ENCODE measurements at places on chromosomes 13 and 19. TPM values are rescaled to one million over a fixed set of nuclear protein-coding genes. Genes with fewer than 3 reads are reported as not detected.

Gene FOSB
- 6.3 TPM for total RNA-seq

DNA sequence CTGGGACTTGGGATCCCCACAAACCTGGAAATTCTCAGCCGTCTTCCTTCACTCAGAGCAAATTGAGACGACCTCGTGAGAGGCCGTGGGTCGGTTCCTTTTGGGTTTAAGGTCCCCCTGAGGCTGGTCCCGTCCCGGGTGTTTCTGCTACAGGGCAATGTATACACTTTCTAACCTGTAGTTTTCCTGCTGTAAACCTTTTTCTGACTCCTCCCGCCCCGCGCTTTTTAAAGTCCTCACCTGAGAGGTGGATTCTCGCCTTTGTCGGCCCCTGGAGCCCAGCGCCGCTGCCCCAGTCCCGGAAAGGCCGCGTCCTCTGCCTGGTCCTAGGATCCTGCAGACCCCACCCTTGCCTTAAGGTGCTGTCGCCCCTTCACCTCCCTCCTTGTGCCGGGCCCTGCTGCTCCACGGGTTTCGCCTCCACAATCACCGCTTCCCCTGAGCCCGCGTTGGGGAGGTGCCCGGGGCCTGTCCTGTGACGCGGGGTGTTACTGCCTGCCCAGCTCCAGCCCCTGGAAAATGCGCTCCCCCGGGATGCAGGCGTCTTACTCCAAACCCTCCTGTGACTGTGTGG is 391 bp downstream of the ZNF761 start:
- peak; percentile 33 for DNase-seq

DNA sequence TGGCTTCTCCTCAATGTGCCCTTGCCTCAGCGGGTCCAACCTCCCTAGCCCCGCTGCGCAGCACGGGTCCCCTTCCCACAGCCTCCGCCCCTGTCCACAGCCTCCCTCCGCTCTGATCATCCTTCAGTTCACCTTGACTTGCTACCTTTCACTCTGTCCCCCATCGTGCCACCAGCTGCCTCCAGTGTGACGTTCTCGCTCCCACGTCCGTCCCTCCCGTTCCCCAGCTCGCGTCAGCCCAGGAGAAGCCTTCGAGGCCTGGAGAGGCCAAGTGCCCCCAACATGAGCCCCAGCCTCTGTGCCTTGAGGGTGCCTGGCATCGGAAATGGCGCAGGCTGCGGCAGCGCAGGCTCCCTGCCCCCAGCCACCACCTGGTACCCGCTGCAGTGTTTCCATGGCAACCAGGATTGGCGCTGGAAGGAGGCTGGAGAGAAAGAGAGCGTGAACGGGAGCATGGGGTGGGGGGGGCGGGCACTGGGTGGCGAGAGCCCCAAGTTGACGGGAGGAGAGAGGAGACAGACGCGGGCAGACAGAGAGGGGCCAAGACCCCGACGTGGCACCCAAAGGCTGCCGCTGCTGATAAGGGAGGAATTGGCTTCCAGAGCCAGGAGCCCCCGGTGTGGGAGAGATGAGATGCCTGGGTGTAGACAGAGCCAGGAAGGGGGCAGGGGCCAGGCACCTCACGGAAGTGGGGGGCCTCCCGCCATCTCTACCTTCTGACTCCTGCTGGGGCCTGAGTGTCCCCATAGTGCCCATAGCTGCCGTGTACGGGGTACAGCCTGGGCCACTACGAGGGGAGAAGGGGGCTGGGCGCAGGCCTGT is 844 bp upstream of the ASPDH start:
- no peak for DNase-seq

DNA sequence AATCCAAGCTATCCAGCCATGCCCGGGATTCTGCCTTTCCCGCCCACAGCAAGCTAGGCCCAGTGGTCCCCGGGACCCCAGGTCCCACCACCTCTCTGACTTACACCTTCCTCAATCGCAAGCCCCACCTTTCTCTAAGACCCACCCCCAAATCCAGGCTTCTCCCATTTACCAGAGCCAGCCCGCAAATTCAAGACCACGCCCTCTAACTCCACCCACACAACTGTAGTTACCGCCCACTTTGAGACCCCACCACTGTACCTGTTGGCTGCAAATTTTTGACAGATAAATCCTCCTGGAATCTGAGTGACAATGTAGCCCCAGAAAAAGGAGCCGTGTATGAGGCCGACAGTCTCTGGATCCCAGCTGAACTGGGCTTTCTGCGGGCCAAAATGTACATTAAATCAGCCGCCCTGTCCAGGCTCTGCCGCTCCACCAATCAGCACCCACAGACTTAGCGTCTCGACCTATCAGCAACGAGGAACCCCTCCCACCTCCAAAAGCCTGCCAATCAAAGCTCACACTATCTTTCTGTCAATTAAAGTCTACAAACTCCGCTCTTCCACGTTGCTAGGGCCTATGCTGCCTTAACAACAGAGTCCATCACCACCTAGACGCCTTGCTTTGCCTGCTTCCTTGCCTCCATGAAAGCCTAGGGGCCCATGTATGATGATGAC is 6.3 kb downstream of the SLC17A7 start:
- DNase-seq = no peak

- DNase-seq = no peak
These were observed 5.9 kb upstream of the CACNG7 start for GRCh38 chr19:53903055-53903680.

Measured in heart right ventricle (tissue), 16 donors.